Stimulated activated CD8-positive, alpha-beta memory T cell treated with anti-CD3 and anti-CD28 coated beads, Interleukin-4, amount 100 ng/mL, for 1 hour (primary cell): ENCODE measurements at places on chromosomes 1 and 21.
A peak's percentile ranks its signal among the peaks of the same experiment; 100 is the strongest.

DNA sequence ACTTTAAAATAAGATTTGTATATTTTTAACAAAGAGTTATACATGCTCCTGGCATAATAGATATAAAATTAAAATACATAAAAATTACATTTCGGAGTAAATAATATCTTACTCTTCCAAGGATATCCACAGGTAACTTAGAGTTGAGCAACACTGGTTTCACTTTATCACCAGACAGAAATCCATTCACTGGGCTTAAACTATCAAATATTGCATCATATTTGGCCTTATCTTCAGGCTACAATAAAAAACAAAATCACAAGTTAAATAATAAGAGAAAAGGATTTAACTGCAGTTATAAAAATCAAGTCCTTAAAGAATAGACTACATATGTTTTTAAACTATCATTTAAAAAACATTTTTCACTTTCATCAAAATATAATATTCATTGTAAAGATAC lies 55.5 kb downstream of the EPS15 start:
- no peak for DNase-seq

DNA sequence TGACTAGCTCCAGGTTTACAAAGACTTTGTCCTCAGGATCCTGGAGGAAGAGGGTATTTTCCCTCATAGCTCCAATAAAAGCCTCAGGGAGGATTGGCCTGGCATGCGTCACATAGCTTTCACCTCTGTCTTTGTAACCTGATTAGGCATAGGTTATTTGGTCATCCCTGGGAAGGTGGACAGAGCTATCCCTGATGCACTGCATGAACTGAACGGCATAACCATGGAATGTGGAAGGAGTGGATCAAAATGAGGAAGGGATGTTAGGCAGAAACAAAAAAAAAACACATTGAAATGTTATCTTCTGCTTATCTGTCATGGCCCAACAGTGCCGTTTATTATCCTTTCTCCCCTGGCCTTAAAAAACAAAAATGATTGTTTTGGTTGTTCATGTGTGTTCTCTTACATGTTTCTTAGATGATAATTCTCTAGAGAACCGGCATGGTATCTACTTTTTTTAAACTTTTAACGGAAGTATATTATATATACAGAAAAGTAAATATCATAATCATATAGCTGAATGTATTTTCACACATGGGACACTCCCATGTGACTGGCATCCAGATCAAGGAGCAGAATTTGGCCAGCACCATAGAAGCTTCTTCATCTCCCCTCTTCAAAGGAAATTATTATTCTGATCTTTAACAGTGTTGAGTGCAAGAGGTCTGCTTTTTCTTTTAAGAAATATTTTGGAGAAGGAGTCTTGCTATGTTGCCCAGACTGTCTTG lies 85.3 kb downstream of the RPS6KC1 start:
- no peak for DNase-seq

- no peak for DNase-seq
These were observed 66.1 kb upstream of the AKT3 start for GRCh38 chr1:243916160-243916559.

DNA sequence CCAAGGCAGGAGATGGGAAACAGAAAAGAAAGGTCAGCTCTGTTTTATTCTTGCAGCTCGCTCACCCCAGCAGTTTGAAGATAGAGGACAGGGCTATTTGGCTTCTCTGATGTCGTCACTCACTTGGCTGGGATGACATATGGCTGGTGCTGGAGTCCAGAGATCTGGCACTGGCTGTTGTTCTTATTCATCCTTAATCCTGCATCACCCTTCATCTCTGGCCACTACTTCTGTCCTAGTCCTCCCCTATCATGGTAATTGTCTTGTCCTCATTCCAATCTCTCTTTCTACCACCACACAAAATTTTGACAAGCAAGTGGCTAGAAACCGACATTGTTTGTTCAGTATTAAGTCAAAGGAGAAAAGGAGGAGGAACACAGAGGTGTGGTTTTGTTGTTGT lies 103.8 kb upstream of the PDE4B start:
- DNase-seq: no peak

- DNase-seq: no peak
These were observed 571.2 kb downstream of the ADGRL2 start for GRCh38 chr1:82371844-82372498.

- no peak for DNase-seq
These were observed 40.4 kb upstream of the ZSWIM5 start for GRCh38 chr1:45246760-45247159.

DNA sequence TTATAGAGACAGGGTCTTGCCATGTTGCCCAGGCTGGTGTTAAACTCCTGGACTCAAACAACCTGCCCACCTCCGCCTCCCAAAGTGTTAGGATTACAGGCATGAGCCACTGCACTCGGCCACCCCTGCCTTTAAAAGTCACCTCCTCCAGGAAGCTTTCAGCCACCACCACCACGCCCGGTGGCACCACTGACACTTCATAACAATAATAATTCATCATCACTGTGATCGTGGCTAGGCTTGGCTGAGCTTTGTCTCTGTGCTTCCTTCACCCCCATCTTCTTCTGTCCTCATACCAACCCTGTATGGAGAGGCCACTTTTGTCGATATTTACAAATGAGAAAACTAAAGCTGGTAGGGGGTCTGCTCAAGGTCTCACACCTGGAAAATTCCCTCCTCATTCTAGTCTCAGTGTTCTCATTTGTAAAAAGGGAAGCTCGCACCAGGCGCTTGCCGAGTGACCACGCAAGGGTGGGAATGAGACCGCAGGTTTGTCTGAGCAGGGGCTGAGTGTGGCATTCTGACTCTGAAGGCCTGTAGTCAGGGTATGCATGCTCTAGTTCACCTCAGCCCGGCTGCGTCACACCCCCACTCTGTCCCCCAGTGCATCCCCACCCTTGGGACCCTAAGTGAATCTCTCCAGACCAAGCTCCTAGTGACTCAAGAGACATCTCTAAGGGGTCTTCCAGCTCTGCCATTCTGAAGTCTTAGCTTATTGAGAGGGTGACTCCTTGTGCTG lies 12.9 kb upstream of the EPHA2 start:
- no peak for DNase-seq

DNA sequence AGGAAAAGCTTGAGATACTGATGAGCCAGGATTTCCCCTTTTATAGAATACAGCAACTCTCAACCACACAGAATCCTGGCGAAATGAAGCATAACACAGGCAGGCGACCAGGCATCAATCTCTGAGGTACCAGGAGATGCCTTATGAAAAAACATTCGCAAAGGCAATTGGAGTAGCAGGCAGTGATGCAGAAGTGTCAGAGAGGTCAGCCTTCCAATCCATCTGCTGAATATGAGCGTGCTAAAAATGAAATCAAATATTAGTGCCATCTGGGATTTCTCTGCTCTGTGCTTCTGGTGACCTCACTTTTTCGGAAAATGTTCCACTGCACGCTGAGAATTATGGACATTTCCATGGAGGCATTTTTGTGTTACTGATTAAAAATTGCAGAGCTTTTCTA lies 258.8 kb downstream of the VAV3 start:
- DNase-seq: no peak

DNA sequence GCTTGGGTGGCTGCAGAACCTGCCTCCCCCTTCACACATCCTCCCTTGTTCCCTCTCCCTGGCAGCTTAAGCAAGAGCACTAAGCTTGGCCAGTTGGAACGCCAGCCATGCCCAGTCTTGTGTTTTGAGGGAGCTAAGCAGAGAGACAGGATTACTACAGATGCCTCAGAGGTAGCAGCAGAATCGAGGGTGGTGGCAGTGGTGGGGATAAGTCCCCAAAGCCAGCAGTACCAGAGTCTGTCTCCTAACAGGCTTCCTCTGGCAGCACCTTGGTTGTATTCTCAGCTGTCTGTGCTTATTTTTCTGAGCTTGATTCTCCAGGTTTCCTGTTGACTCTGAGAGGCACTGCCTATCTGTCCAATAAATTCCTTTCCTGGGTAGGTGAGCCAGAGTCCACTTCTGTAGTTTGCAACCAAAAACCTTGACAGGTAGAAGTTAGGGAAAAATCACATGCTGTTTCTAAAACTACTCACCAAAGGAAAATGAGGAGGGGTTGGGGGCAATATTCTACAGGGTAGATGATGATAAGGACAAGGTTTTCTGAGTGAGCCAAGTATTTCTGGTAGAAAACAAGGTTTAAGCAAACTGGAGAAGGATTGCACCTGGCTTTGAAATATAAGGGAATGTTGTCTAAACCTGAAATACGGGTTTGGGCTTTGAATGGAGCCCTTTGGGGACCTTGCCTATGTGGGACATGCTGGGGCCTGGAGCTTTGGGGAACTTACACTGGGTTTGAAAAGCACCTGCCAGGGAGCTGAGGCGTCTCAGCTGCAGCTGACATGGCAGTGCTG lies 100.8 kb downstream of the PBX1 start:
- no peak for DNase-seq

DNA sequence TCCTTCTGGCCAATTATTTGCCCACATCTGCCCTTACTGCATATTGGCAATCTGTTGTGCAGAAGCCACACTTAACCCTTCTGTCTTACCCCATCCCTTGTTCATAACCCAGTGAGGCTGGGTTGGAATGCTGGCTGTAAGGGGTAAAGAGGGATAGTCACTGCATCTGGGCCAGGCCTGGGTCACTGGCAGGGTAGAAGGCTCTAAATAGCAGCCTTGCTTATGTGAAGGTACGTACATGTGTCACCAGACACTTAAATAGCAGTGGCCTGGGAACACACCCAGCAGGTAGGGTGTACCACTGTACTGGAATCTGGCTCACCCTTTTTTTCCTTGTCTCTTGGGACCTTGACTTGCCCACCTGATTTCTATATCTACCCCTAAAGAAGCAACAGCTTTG lies 9.9 kb upstream of the TARS2 start:
- DNase-seq: no peak

DNA sequence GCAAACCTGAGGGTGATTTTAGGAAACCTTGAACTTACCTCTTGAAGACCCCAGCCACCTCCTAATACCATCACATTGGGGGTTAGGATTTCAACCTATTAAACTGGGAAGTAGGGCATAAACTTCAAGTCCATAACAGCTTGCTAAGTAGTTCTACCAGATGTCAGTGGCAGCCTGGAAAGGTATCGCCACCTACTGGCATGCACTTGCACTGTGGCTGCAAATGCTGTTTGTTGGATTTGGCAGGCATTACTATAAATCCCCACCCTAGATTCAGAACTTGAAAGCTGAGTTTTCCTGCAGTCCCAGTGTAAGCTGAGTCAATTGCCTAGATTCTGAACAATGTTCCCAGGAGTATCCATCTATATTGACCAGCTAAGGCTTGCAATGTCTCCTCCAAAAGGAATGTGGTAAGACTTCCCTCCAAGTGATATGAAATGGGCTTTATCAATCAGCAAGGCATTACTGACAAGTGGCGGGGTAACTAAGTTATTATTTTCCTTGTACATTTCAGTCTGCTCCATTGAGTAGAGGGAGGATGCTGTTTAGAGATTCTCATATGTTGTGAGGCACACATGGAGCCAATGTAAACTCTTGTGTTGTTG lies 474.5 kb downstream of the PTPRC start:
- peak; percentile 37 for DNase-seq

- no peak for DNase-seq
These were observed 40.1 kb downstream of the BMP8A start for GRCh38 chr1:39531526-39531925.

DNA sequence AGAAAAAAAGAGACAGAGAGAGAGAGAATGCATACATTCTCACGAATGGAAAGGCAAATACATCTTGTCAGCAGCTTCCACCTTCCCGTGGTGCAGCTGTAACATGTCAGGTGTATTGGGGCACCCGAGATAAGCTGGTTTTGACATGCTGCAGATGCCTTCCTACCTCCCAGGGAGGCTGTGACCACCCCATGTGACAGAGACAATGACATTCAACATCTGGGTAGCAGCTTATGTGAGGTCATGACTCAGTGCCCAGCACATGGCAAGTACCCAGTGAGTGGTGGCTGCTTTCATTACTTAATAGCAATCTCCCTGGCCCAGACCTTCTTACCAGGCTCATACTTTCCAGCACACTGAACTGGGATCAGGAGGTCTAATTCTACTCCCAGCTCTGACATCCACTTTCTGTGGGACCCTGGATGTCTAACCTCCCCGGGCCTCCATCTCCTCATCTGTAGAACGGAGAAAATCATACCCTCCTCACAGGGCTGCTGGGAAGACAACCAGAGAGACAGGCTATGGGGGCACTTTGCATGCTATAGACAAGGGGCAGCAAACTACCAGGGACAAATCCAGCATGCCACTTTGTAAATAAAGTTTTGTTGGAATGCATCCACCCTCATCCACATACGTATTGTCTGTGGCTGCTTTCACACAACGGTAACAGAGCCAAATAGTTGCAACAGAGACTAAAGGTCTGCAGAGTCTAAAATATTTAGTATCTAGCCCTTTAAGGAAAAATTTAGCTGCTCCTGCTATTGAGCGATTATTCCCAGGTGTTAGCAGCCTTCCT lies 38.5 kb upstream of the ZBTB40 start:
- no peak for DNase-seq

- DNase-seq: no peak
These were observed 22.4 kb downstream of the DHCR24 start for GRCh38 chr1:54864460-54865208.

DNA sequence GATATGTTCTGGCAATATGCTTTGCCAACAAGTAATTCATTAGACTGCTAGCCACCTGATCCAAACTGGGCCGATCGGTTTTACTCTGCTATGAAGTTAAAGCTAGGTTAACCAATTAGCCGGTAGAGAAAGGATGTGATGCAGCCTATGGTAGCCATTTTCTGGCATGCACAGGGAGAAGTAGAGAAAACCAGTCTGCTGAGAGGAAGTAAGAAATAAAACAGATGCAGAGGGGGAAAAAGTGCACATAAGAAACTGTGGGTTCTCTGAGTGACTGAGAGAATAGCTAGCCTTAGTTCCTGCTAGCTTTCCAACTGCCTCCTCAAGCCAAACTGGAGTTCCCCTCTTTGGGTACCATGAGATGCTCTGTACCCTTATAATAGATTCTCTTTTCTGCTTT lies 52.8 kb downstream of the ARID4B start:
- no peak for DNase-seq
